ENCODE measurements at places on chromosomes 11 and 22. TPM values are rescaled to one million over a fixed set of nuclear protein-coding genes. Genes with fewer than 3 reads are reported as not detected.

GRCh38 chr22:44620129-44620840 is 81.7 kb upstream of the PRR5 start:
- peak; percentile 60 for DNase-seq
- H3K4me1 ChIP-seq = no peaks in the 10 kb centered on the region
- no peaks in the 10 kb centered on the region for H3K27me3 ChIP-seq
- no peaks in the 10 kb centered on the region for H3K36me3 ChIP-seq
- no peak overlapping the region for H3K4me3 ChIP-seq
- H3K27ac ChIP-seq = no peak overlapping the region

DNA sequence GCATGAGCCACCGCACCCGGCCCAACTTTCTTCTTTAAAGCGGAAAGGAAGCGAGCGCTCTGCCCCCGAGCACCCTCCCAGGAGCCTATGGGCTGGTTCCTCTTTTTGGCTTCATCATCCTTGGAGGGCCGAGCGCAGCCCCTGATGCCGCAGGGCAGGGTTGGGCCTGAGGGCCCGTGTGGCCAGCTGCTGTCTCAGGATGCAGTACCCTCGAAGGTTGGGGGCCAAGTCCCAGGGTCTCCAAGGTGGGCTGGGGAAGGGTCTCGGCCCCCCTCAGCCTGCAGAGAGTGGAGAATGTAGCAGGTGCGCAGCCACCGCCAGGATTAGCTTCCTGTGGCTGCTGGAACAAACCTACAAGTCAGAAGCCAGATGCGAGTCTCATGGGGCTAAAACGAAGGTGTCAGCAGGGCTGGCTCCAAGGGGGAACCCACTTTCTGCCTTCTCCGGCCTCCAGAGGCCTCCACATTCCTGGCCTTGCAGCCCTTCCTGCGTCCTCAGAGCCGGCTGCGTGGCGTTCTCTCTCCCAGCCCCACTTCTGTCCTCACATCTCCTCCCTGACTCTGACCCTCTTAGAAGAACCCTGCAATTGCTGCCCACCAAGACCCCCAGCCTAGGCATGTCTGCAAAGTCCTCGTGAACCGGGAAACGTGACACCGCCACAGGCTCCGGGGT is 2.9 kb downstream of the PANX2 start:
- H3K36me3 ChIP-seq = no peaks in the 10 kb centered on the region
- H3K4me1 ChIP-seq = no peaks in the 10 kb centered on the region
- H3K27ac ChIP-seq = no peak overlapping the region

- no peak overlapping the region for H3K4me3 ChIP-seq
- DNase-seq = no peak
- H3K27ac ChIP-seq = no peak overlapping the region
- H3K4me1 ChIP-seq = no peaks in the 10 kb centered on the region
- no peaks in the 10 kb centered on the region for H3K36me3 ChIP-seq
Measured at GRCh38 chr11:41431784-41432183, 27.7 kb downstream of the LRRC4C start.

DNA sequence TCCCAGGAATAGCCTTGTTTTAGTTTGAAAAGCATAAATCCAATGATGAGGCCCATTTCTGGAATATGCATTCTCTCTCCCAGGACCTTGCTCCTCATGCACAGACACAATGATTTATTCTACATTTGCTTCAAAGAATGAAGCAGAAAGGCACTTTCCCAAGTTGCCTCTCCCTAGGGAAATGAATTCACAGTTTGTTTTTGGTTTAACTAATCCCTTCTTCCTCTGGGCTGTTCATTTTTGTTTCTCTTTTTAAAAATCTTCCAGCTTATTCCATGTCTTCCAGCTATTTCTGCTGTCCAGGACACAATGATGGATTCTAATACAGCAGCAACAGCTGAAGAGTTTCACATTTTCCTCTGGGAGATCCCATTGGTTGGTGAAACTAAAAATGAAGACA is 1529.2 kb upstream of the TENM4 start:
- no peaks in the 10 kb centered on the region for H3K36me3 ChIP-seq
- H3K27ac ChIP-seq = no peak overlapping the region
- H3K27me3 ChIP-seq = no peaks in the 10 kb centered on the region
- no peaks in the 10 kb centered on the region for H3K4me1 ChIP-seq

- H3K4me3 ChIP-seq = no peak overlapping the region
- no peaks in the 10 kb centered on the region for H3K36me3 ChIP-seq
- no peak overlapping the region for H3K27ac ChIP-seq
- DNase-seq = no peak
- H3K4me1 ChIP-seq = no peaks in the 10 kb centered on the region
- peaks cover 4% of the 10 kb centered on the region for H3K27me3 ChIP-seq
Measured at GRCh38 chr11:69280994-69281393, 13.0 kb upstream of the MYEOV start.

SMC1B gene
- not detected for total RNA-seq

DNA sequence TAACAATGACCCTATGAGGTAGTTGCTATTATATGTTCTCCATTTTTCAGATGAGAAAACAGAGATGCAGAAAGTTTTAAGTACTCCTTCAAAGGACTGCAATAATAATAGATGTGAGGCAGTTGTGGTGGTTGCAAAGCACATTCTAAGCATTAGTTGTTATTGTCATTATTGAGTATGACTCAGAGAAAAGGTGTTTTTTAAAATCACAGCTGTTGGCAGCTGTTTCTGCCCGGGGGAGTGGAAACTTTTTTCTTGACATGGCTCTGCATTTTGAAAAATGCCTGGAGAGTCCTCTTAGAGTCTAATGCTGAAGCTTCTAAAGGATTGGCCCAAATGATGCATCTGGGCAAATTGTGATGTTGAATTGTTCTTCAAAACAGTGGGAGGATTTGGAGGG is 244.5 kb upstream of the MPPED2 start:
- no peak overlapping the region for H3K4me3 ChIP-seq
- H3K27ac ChIP-seq = no peak overlapping the region
- H3K27me3 ChIP-seq = no peaks in the 10 kb centered on the region
- DNase-seq = no peak
